Hypothalamus (tissue), 51 donors: ENCODE measurements at places on chromosomes 13 and 19.

GRCh38 chr13:108525827-108526226, 103.6 kb upstream of the MYO16 start:
- no peak for DNase-seq

DNA sequence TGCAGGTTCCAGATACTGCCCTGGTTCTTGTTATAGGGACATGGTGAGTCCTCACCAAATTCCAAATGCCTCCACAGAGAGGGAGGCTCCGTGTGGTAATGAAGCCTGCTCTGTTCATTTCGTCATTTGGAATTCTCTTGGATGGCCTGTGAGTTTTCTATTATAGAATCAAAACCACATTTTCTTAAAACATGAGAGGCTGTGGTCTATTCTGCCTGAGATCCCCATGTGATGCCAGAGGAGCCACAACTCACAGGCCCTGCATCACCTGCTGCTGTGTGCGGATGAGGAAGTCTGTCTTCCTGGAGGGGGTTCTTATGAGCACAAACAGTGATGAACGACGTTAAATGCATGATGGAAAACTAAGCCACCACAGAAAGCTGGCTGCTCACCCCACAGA, 264.4 kb downstream of the UQCRFS1 start:
- no peak for DNase-seq

- no peak for DNase-seq
Measured at GRCh38 chr13:30124131-30124768, 183.1 kb downstream of the KATNAL1 start.

GRCh38 chr13:72430923-72431322, 296.5 kb downstream of the MZT1 start:
- no peak for DNase-seq

- DNase-seq: no peak
Measured at GRCh38 chr13:50334944-50335343, 319.7 kb downstream of the KCNRG start.
